Activated T-cell treated with anti-CD3 and anti-CD28 coated beads, Interleukin-2, amount 50 U/mL, for 48 hours (primary cell): ENCODE measurements at places on chromosomes 7 and 10.

GRCh38 chr10:58140691-58141347 is 126.9 kb downstream of the IPMK start:
- no peak for DNase-seq

DNA sequence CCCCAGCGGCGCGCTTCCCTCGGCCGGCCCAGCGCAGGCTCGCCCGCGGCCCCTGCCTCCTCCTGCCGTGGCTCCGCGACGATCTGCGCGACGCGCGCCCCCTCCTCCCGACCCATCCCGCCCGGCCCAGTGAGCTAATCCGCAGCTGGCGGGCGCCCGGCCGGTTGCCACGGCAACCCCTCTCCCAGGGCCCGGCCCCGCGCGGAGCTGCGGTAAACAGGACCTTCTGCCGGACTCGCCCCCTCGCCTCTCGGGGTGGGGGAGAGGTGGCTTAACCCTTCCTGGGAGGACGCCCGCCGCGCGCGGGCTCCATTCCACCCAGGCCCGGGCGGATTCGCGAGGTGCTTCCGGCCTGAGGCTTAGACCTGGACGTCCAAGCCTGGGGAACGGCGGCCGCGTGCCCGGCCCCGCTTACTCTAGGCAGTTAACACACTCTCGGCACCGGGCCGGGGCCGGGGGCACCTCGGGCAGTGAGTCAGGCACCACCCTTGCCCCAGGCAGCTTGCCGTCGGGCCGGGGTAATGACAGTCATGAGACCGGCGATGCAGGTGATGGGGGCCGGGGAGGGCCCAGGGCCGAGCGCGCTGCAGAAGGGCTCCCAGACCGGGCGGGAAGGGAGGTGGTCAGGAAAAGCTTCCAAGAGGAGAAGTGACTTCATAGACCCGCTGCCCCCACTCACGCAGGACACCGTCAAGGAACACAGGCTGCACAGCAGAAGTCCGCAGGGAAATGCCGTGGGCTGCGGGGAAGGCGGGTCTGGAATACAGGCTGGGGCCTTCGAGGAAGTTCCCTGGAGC is at the start of gene DENND2A:
TSS of gene DENND2A (minus strand) at position 87 of the 797 bp plus-strand sequence. CDS start 38,416 bp downstream, outside the sequence.
- DNase-seq = peak; percentile 26

DNA sequence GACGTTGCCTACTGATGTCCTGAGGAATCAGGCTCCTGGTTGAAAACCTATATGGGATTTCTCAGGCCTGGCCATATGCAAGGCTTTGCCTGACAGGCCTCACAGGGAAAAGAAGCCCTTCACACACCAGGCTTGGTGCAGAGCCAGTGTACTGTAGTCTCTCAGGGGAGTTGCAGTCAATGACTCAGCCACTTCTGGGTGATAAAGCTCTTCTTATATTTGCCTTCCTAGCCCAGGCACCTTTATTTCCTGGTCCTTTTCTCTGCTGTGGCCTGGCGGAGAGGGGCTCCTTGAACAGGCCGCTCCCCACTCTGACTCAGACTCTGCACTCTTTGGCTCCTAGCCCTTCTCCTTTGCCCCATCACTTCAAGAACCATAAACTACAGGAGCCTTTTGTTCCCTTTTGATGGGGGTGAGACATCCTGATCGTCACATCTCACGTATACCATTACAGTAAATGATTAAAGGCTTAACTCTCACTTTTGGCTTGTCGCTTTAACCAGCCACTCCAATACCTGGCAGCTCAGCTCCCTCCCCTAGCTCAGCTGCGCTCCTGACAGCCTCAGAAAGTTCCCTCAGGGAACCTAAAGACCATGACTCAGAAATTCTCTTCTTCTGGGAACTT is 33.5 kb downstream of the DPY19L1 start:
- no peak for DNase-seq

DNA sequence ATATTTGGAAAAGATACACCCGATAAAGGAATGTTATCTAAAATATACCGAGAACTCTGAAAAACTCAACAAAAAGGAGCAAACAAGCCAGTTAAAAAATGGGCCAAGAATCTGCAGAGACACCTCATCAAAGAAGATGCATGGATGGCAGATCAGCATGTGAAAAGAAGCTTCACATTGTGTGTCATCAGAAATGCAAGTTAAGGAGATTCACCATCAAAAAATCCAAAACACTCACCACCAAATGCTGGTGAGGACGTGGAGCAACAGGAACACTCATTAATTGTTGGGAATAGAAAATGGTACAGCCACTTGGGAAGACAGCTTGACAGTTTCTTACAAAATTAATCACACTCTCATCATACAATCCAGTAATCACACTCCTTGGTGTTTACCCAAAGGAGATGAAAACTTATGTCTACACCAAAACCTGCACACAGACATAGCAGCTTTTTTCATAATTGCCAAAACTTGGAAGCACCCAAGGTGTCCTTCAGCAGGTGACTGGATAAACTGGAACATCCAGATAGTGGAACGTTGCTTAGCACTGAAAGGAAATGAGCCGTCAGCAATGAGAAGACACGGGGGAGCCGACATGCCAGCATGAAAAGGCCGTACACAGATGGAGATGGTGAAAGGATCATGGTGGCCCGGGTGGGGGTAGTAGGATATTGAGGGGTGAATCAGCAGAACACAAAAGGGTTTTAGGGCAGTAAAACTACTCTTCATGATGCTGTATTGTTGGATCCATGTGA is 27.9 kb upstream of the PWWP2B start:
- DNase-seq = no peak

GRCh38 chr10:72085864-72086465 is 2.4 kb downstream of the SPOCK2 start:
- no peak for DNase-seq

GRCh38 chr10:16941870-16942269 is 124.6 kb upstream of the RSU1 start:
- no peak for DNase-seq

DNA sequence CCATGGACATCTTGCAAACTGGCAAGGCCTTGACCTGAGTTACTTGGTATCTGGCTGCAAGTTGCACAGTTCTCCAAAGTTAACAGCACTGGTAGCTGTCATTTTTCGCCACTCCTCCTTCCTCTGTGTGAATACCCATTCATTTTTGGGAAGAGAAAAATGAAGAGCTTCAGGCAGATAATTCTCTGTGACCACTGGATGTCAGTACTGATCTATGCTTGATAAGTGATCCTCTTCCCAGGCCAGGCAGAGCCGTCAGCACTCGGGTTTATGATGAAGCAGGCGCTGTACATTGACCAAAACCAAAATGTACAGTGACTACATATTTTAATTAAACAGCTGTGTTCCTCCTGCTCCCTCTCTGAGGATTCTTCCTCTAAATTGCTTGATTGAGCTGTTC is 55.9 kb upstream of the PDZD8 start:
- DNase-seq = no peak

- DNase-seq = no peak
These were observed 55.5 kb downstream of the TES start for GRCh38 chr7:116265881-116266280.

DNA sequence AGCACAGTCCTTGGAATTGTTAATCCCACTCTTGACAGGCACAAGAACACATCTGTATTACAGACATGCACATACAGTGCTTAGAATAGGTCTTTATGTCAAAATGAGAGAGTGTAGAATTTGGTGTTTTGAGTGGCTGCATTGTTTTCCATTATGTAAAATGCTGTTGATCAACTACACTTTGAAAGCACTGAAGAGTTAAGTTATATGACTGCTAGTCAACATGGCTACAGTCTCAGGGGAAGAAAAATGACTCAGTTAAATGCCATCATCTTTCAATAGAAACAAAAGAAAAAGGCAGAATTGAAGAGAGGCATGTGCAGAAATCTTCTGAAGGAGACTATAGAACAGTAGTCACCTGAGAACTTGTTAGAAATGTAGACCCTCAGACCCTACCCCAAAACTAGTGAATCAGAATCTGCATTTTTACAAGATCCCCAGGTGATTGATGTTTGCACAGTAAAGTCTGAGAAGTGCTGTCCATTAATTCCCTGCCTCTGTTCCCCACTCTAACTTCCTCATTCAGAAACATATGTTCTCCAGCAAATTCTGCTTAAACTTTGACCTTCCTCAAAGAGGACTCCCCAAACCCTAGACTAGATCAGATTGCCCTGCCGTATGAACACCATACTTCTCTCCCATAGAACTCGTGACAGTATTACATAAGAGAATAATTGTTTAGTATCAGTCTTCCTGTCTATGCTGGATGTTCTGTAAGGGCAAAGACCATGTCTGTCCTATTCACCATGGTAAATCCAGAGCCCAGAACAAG is 16.0 kb downstream of the SND1 start:
- no peak for DNase-seq

GRCh38 chr7:55439627-55440026 is 74.5 kb downstream of the LANCL2 start:
- DNase-seq = no peak

DNA sequence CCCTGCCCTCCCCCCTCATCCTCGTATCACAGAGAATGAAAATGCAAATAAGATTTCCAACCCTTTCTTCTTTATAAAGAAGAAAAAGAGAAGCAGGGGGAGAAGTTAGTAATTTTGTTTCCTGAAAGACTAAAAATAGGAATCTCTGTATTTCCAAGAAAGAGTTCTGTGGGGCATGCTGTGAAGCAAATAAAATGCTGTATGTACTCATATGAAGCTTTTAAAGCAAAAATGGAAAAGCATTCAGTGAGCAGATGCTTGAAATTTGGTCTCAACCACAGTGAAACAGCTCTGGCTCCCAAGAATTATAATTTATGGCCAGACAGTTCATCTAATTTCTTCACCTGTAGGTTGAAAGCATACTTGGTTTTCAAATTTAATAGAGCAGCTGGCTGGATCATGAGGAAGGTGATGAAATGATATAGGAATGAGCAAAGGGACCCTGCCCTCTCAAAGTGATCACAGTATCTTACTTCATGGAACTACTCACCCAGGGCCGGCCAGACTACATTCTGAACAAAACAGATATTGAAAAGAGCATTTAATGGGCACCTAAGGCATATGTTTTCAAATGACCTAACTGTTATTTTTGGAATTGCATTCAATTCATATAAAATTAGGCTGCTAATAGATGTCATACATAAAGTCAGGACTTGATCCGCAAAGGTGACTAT is 31.4 kb downstream of the SVIL start:
- no peak for DNase-seq

- DNase-seq = no peak
These were observed 133.7 kb upstream of the SH2B2 start for GRCh38 chr7:102152672-102153598.

DNA sequence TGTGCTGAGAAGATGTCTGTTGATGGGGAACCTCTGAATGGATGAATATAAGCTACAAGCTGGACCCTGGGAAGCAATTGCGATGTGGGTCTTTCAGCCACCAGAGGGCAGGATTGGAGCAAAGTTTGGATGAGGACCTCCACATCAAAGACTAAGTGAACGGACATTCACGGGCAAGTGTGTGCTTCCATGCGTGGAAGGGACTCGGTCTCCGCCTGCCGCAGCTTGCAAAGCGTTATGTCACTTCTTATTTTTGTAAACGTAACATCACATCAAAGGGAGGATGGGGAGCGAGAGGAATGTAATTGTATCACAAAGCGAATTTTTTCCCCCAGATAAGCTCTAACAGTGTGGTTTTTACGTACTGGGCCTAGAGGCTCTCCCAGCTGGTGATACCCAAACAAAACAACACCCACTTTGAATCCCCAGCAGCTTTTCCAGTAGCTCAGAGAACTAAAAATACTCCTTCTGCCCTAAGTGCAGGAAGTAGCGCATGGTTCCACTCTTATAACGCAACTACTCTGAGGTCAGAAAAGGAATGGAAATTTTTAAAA is 65.0 kb downstream of the VWA2 start:
- DNase-seq = peak; percentile 87

- no peak for DNase-seq
These were observed 447.8 kb upstream of the C7orf33 start for GRCh38 chr7:148142660-148143248.

DNA sequence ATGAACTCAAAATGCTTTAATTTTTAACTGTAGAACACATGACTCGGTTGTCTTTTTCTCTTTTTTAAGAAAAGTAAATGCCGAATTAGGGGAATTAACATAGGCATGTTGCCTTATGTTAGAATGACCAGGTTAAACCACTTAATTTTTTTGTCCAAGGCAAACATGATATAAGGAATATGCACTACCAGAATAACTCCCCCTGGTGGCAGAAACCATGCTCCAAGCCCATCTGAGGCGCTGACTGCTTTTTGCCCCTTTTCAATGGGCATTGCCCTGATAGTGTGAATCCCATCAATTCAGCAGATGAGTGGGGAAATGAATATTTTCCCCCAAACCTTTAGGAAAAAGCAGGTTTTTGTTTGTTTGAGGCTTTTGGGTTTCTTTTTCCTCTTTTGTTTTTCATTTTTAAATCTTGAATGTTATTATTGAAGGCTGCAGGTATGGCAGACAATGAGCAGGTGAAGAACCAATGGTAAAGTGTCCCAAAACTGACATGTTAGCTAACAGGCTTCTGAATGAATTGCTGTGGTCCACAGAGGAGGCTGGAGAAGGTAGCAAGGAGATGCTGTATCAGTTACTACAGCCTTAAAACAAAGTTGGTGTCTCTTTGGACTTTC is 284.3 kb downstream of the SORCS3 start:
- DNase-seq = peak; percentile 43

DNA sequence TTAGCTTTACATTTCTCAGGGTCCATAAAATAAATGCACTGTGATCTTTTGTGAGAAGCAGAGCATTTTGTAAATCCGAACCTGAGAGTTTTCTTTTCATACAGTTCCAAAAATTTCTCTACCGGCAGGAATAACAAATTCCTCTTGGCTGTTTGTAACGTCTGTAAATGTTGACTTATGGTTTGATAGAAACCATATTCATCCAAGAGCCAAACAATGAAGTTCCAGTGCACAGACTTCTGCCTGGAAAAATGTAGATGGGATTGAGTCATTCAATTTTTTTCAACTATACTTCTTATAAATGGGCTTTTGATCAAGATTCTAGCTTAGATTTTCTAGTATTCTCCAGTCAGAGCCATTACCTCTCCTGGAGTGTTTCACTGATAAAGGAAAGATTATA is 530.6 kb downstream of the TFEC start:
- DNase-seq = no peak
